ENCODE measurements at places on chromosomes 5 and 9.

DNA sequence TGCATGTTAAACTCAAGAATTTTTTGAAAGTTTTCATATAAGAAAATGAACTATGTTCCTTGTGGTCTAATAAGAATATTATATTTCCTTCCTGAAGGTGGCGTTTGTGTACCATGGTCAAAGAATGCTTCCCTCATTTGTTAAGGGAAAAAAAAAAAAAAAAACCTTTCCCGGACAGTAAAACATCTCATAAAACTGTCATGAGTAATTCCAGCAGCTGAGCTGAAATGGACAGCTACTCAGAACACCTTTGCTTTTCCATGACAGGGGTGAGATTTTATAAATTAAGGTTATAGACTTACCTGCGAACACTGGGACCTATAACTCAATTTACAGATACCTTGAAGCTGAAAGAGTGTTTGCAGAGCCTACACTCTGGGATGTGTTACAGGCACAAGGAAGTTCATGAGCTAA is 113.2 kb upstream of the RANBP3L start:
- no peak for DNase-seq

DNA sequence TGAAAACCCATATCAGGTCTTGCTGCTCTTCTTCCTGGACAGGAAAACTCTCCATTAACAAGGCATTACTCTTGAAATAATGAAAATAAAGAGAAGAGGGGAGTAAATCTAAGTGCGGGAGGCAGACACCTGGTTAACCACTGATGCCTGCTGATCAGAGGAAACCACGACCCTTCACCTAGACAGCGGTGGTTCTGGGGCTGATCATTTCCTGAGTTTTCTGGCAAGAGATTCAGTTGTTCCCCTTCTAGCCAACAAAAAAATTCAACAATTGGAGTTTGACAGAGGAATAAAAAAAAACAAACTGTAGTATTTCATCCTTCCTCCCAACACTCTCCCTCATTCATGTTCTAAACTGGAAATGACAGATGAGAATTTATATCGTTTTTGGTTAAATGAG is 3.0 kb downstream of the RLN2 start:
- DNase-seq, result no peak

- DNase-seq, result no peak
These were observed 24.8 kb upstream of the POMT1 start for GRCh38 chr9:131477816-131478419.

GRCh38 chr9:131812116-131812790 is 72.4 kb upstream of the RAPGEF1 start:
- no peak for DNase-seq

GRCh38 chr5:83147593-83147992 is 70.2 kb downstream of the XRCC4 start:
- DNase-seq, result no peak

GRCh38 chr9:28651050-28651722 is 1077.9 kb upstream of the C9orf72 start:
- DNase-seq, result no peak

DNA sequence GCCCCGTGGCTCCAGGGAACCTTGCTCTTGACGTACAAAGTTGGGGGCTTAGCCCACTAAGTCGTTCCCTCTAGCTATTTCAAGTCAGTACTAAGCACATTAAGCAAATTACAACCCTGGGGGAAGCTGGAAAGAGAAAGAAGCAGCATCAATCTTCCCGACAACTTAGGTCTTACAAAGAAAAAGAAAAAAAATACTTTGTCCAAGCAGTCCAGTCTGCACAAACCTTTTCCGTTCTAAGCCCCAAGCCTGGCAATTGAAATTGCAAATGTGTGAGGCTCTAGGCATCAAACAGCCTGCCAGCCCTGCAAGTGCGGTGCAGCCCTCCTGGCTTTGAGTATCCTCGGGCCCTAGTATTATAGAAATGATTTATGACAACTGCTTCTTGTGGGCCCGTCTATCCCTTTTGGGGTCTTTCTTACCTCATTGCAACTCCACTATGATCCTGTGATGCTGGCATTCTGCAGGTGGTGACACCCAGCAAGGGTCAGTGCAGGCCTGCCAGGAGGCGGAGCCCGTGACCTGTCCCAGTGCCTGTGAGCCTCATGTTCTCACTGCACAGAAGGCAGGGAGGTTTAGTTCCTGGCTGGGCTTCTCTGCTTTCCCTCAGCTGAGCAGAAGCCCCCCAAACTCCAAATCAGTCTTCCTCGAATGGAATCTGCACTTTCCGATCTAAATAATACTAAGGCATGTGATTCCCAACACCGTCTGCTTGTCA is 232.3 kb upstream of the IRX2 start:
- DNase-seq, result no peak

DNA sequence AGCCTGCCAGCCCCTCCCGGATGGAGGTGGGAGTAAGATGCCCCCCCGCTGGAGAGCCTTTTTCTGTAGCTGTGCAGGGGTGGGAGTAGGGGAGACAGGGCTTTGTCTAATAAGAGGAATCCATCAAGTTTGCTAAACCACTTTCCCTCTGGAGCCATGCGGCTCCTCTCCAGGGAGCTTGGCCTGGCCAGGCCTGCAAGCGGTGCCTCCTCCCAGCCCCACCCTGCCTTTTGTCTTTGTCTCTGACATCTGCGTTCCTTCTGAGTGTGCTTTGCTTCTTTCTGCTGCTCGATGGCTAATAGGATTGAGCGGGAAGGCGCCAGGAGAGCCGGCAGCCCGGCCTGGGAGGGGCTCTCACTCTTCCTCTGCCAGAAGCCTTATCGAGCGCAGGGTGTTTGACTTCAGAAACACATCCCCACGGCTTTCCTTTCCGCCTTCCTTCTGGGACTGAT is 26.7 kb upstream of the FCN1 start:
- no peak for DNase-seq

DNA sequence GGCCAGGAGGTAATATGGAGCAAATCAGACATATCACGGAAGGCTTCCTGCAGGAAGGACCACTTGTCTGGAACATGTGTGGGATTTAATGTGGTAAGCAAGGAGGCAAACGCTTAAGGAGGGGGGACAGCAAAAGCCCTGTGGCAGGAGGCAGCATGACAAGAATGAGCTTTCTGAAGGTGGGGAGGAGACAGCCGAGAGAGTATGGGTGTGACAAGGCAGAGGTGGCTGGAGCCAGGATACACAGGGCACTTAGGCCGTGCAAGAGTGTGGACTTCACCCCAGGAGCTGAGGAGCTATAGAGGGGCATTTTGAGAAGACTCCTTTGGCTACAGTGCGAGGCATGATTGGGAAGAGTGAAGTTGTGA is 14.4 kb upstream of the S1PR3 start:
- DNase-seq, result no peak

- no peak for DNase-seq
These were observed 98.0 kb downstream of the ANKH start for GRCh38 chr5:14773588-14773987.

- no peak for DNase-seq
These were observed 18.1 kb upstream of the RPL26L1 start for GRCh38 chr5:172941067-172941516.

- no peak for DNase-seq
These were observed 64.5 kb downstream of the ENTREP1 start for GRCh38 chr9:69389437-69389995.

- no peak for DNase-seq
These were observed 252.8 kb downstream of the MAST4 start for GRCh38 chr5:66848749-66849641.

- no peak for DNase-seq
These were observed 40.3 kb downstream of the RAB3C start for GRCh38 chr5:58622936-58623871.

DNA sequence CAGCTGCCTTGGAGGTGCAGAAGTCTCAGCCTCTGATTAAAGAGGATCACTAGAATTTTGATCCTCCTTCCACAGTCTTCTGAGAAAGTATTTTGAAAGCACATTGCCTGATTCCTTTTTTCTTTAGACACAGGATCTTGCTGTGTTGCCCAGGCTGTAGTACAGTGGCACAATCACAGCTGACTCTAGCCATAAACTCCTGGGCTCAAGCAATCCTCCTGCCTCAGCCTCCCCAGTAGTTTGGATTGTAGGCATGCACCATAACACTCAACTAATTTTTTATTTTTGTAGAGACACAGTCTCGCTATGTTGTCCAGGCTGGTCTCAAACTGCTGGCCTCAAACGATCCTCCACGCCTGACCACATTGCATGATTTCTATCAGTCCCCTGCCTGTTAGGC is 74.5 kb downstream of the FAM78A start:
- DNase-seq, result no peak

DNA sequence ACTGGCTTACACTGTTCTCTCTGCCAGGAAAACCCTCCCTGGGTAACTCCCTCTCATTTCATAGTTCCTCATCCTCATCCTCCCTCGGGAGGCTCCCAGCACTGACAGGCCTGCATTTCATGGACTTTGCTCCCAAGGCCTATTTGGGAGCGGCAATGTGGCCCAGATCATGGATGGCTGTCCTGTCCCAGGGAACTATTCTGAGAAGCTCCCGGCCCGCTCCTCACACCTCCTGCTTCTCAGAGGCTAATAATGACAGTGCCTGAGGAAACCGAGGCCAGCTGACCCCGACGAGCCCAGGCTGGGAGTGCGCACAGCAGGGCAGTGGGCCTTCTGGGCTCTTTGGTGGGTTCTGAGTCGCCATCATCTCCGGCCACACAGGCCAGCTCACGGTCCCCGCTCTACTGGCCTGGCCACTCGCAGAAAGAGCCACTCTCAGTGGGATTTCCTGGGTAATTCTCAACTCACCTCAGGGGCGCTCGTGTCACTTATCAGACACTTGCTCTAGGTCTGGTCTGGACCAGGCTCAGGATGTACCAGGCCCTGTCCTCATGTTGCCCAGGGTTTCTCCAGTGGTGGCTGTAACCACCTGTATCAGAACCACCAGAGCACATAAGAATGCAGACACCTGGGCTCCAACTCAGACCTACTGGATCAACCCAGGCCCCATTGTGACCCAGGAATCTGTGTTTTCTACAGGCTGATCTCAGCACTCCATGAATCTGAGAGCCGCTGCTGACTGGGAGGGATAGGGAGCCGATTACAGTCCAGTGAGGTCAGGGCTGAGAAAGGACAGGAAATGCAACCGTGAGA is 2.0 kb upstream of the DOLPP1 start:
- no peak for DNase-seq

- DNase-seq, result no peak
These were observed 665.5 kb upstream of the ZNF608 start for GRCh38 chr5:125411744-125412560.

GRCh38 chr5:122845229-122846050 is at the start of gene SNX24:
Gene SNX24, plus strand, starts transcription at chr5:122845613. Its CDS starts 21 bp downstream, at chr5:122845634.
- peak; percentile 36 for DNase-seq

- DNase-seq, result no peak
These were observed 262.5 kb downstream of the NFIB start for GRCh38 chr9:14051419-14051818.

DNA sequence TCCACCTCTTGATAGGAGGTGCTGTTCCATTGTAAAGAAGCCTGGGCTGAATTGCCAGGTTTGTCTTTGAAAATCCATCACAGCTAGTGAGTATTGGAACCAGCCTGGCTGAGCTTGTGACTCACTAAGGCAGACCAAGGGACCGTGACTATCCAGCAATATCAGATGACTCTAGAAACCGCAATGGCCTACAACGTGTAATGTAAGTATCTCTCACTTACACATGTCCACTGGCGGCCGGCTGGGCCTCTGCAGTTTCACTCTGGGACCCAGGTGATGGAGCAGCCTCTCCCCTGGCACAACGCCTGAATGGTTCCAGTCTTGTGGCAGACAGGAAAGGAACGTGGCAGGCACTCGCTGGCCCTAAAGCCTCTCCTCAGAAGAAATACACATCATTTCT is 3.1 kb upstream of the HRH2 start:
- no peak for DNase-seq

- no peak for DNase-seq
These were observed 90.6 kb upstream of the MIER3 start for GRCh38 chr5:57042524-57042931.

DNA sequence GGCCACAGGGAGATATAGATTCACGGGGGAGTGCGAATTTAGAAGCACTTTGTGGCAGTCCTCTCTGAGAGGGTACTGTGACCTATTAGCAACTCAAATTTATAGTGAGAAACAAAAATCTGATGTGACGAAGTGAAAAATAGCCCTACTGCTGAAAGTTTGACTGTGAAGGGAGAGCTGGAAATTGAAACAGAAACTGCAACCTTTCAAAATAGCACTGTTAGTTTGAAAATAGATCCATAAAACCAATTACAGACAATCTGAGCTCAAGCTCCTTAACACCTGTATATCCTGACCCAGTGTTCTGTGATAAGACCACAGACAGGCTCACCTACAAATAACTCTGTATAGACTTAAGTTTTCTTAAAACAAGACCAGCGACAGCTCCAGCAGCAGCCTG is 420.1 kb downstream of the IRX1 start:
- DNase-seq, result no peak
